GM18507 (cell line): ENCODE measurements at places on chromosomes 12 and 14.

- no peak for DNase-seq
Measured at GRCh38 chr12:95339086-95339788, 121.6 kb downstream of the VEZT start.

DNA sequence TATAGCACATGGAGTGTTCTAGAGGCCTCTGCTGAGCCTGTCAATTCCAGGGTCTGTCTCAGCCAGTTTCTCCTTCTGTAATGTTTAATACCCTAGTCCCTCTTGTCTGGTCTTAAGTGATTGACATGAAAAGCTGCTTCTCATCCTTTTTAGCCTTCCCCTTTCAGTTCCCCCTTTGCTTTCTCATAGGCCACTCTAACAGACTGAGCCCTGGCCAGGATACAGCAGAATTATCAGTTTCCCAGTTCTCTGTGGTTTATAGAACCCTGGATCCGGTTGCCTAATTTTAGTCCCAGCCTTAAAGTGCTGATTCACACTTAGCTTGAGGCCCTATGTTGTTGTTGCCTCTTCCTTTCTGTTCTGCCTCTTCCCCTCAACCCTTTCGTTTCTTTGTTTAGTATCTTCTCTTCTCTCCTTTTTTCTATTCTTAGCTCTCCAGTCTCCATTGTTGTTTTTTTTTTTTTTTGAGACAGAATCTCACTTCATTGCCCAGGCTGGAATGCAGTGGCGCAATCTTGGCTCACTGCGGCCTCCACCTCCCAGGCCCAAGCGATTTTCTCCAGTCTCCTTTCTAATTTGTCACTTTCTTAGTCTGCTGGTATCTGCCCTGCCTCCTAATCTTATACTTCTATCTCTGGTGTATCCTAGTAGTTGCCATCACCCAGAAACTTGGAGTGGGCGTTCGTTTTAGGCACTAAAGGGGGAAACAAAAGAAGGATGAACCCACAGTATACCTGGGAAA lies 2.9 kb upstream of the BIN2 start:
- DNase-seq: peak; percentile 46

GRCh38 chr14:22320362-22320750 lies 268.7 kb downstream of the DAD1 start:
- DNase-seq: no peak

GRCh38 chr14:75823334-75823733 lies 158.5 kb downstream of the TGFB3 start:
- DNase-seq: no peak

DNA sequence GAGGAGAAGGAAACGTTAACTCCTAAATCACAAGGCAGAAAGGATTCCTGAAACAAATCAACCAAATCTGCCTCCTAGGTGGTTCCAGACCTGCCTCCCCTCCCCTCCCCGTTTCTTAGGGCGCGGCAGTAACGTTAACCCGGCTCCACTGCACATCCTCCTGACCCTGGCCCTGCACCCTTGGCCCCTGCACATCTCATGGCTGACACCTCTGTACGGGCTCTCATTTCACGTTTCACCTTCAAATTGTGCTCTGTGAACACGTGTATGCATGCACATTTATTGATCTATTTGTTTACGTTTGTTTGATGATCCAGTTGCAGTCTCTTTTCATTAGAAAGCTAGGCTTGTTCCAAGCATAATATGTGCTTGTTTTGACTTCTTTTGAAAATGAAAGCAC lies 358.1 kb downstream of the ADGRD1 start:
- no peak for DNase-seq

GRCh38 chr12:47808050-47808449 lies 11.7 kb downstream of the HDAC7 start:
- DNase-seq: no peak

DNA sequence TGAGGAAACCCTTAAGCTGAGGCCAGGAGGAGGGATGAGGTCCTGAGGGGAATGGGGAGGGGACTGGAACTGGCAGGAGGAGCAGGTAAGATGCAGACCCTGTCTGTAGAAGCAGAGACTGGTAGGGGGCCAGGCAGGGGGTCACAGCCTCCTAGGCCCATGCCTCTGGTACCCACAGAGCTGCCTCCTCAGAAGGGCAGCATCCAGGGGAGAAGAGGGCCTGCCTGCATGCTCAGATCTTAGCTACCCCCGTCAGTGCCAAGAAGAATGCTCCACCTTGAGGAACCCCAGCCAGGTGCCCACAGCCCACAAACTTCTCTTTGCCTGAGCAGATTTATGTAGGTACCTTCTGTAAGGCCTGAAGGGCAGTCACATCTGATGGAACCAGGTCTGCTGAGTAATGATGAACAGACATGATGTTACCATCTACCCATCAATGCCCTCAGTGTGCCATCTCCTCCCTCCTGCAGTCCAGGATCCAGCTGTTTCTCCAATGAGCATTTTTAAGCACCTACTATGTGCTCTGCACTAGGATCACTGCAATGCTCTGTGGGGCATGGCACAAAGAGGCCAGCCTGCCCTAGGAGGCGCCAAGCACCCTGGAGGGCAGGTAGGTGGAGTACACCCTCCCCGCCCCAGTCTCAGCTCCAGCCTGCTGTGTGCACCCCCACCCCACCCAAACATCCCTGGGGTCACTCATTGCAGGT lies 24.8 kb upstream of the ZFP36L1 start:
- no peak for DNase-seq

GRCh38 chr12:79397609-79398008 lies 293.2 kb downstream of the PAWR start:
- DNase-seq: no peak

DNA sequence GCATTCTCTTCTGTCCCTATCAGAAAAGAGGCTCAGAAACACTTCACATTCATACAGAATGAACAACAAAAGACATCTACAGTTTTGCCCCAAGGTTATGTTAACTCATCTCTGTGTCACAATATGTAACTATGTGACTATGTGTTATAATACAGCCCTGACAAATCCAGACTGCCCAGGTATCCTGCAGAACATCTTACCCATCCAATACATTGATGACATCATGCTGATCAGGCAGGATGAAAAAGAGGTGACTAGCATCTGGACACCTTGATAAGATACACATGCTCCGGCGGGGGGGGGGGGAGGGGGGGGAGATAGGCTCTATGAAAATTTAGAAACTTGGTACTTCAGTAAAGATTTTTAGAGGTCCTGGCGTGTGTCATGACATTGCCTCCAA lies 8.3 kb upstream of the GNS start:
- no peak for DNase-seq

- DNase-seq: no peak
Measured at GRCh38 chr12:25552681-25553080, 402 bp downstream of the LMNTD1 start.
